T-helper 2 cell treated with Interferon-gamma antibody and Interleukin-4, amounts not matched to agents 100 ng/mL and 5 ng/mL, for 36 hours (primary cell): ENCODE measurements at places on chromosomes 11 and 22. TPM values are rescaled to one million over a fixed set of nuclear protein-coding genes. Genes with fewer than 3 reads are reported as not detected.

Gene SCARF2
- total RNA-seq = 1.0 and 1.1 TPM in 2 replicates

Gene SLC6A5
- not detected in 2 replicates for total RNA-seq

Gene CUL5
- total RNA-seq = 30.6 and 31.6 TPM in 2 replicates

Gene ISX
- not detected in 2 replicates for total RNA-seq

Gene OR2AG1
- total RNA-seq = not detected in 2 replicates

Gene C22orf31
- total RNA-seq = not detected in 2 replicates

Gene TH
- not detected in 2 replicates for total RNA-seq

Gene CPT1B
- 90.6 and 91.3 TPM in 2 replicates for total RNA-seq

Gene DKK3
- total RNA-seq = not detected in 2 replicates

Gene B4GALNT4
- 1.1 and 1.2 TPM in 2 replicates for total RNA-seq

Gene OR2D2
- total RNA-seq = 0.27 TPM in 1 of 2 replicates, not detected in the other

Gene AHNAK
- total RNA-seq = 288 and 291 TPM in 2 replicates

Gene ASPHD2
- total RNA-seq = 13.7 and 14.1 TPM in 2 replicates
